ENCODE measurements at places on chromosomes 4 and X.

DNA sequence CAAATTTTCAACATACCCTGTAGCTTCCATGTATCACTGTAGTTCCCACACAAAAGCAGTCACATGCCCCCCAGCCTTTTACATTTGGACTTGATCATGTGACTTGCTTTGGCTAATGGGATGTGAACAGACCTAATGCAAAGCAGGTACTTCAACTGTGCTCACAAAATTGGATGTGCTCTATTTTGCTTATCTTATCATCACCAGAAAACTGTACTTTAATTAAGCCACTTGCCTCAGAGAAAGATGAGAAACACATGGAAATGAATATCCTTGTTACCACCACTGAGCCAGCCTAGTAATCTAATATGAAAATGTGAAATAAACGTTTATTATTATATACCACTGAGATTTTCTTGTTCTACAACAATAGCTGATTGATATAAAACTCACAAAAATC lies 402.7 kb upstream of the HTR2C start:
- no peak for DNase-seq

DNA sequence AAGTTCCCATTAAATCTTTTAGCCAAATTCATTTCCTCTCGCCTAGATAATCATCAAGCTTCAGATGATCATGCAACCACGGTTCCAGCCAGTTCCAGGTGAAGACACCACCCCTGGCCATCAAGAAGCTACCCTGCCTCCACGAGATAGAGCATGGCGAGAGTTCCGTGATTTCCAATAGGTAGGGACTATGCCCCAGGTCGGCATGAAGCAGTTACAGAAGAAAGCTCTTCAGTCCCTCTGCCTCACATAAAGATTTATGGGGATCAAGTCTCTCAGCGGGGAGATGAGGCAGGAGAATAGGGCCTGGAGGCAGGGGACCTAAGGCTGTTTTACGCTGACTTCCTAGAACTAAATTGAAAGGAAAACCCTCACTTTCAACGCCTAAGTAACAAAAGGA lies 183.9 kb downstream of the OR13H1 start:
- DNase-seq = no peak

GRCh38 chr4:141427726-141428296 lies 207.1 kb downstream of the ZNF330 start:
- DNase-seq = no peak

DNA sequence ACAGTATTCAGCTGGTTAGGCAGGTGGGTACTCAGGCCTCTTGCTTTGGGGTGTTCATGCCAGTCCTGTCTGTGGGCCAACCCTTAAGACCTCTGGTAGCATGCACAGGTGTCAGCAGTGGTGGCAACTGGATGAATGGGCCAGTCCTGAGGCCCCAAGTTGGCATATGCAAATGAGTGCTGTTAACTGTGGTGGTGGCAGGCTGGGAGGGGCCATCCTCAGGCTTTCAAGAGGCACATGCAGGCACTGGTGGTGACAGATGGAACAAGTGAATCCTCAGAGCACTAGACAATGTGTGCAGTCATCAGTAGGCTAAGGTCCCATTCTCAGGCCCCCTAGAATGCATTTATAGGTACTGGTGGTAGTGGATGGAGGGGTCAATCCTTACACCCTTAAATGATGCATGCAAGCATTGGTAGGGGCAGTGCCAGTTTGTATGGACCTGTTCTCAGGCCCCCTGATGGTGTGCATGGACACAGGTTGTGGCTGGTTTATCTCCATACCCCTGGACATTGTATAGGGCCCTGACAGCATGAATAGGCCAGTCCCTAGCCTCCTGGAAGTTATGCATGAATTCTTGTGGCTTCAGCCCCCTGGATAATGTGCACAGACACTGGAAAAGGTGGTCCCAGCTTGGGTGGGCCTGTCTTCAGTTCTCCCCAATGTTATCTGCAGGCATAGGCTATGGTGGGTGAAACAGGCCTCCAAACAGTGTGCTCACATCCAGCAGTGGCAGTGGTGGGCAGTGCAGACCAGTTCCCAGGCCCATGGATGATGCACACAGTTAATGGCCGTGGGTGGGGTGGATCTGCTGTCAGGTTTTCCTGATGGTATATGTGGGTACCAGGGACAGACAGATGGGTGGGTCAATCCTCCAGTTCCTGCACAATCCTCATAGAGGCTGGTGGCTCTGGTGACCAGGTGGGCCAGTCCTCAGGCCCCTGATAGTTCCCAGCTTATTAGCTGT lies 24.7 kb downstream of the TECRL start:
- DNase-seq = no peak

GRCh38 chr4:188779581-188779980 lies 640.3 kb downstream of the TRIML1 start:
- no peak for DNase-seq

DNA sequence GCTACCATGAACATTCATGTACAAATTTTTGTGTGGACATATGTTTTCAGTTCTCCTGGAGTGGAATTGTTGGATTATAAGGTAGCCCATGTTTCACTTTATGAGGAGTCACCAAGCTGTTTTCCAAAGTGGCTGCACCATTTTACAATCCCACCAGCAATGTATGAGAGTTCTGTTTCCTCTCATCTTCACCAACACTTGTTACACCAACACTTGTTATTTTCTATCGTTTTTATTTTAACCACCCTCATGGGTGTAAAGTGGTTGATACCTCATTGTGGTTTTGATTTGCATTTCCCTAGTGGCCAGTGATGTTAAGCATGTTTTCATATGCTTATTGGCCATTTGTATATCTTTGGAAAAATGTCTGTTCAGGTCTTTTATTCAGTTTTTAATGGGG lies 4.1 kb downstream of the EXOC1 start:
- no peak for DNase-seq

DNA sequence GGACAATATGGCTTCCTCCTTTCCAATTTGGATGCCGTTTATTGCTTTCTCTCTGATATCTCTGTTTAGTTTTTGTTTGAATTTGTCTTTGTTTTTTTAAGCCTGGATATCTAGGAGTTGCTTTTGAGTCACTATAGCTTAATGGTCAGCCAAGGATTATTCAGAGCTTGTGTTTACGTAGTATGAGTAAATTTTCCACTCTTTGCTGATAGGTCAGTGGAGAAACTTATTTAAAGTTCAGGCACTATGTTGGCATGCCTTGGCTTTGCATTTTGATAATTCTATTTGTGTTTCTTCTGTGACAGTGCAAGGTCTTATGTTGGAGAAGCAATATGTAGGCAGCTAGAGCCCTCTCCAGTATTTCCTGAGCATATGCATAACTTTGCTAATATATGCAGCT lies 315.2 kb downstream of the GRID2 start:
- DNase-seq = no peak

DNA sequence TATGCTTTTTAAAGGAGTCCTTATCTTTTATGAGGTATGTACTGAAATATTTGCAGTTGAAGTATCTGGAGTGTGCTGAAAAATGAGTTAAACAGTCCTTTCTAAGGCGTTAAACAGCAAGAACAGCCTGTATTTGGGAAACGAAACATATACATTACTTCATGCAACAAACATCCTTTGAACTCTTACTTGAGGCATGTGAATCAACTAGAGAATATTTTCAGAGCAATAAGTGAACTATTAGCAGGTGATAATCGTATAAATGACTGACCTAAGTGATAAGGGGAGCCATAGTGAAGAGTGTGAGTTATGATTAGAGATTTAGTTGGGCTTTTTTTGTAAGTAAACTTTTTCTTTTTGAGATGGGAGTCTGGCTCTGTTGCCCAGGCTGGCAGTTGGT lies 45.9 kb upstream of the RHOH start:
- no peak for DNase-seq

DNA sequence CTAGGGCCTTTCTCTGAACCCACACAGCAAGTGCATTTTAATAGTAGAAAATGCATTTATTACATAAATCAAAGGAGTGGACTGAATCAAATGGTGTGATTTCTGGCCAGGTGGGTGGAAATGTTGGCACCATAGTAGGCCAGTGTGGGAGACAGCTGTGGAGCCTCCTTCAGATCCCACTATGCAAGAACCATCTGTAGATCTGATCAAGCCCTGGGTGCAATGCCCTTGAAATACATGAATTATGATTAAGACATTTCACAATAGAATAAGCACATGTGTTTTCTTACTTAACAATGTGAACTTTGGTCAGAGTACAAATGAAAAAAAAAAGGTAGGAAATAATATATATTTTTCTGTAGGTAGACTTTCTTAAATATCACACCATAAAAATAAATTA lies 204.3 kb downstream of the PCDH7 start:
- no peak for DNase-seq

GRCh38 chr4:102503301-102503746 lies 2.2 kb downstream of the NFKB1 start:
- no peak for DNase-seq

GRCh38 chr4:73894001-73894400 lies 24.8 kb downstream of the CXCL1 start:
- DNase-seq = no peak

Data from amygdala (tissue), 56 donors.